CD8-positive, alpha-beta memory T cell (primary cell): ENCODE measurements at places on chromosomes 7 and 10.
A peak's percentile ranks its signal among the peaks of the same experiment; 100 is the strongest.

GRCh38 chr7:100509231-100509630 is 25.5 kb downstream of the NYAP1 start:
- DNase-seq, result no peak

GRCh38 chr10:73909540-73910115 is 1.3 kb upstream of the PLAU start:
- DNase-seq, result no peak

DNA sequence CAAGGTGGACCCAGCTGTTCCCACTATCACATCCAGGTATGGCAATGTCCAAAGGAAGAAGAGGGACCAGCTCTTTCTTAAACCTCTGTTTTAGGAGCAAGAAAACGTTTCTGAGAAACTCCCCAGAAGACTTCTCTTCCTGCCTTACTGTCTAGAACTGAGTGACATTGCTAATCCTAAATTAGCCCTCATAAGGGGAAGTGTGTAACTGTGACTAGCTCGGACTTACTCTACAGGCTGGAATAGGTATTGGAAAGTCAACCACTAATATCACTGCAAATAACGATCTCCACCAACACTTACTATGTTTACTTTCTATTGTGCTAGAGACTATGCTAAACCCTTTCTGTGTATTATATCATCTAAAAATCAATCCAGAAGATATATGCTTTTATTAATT is 49.9 kb upstream of the RELN start:
- no peak for DNase-seq

- DNase-seq, result no peak
Observed at GRCh38 chr7:69430384-69431021, 167.8 kb upstream of the AUTS2 start.

DNA sequence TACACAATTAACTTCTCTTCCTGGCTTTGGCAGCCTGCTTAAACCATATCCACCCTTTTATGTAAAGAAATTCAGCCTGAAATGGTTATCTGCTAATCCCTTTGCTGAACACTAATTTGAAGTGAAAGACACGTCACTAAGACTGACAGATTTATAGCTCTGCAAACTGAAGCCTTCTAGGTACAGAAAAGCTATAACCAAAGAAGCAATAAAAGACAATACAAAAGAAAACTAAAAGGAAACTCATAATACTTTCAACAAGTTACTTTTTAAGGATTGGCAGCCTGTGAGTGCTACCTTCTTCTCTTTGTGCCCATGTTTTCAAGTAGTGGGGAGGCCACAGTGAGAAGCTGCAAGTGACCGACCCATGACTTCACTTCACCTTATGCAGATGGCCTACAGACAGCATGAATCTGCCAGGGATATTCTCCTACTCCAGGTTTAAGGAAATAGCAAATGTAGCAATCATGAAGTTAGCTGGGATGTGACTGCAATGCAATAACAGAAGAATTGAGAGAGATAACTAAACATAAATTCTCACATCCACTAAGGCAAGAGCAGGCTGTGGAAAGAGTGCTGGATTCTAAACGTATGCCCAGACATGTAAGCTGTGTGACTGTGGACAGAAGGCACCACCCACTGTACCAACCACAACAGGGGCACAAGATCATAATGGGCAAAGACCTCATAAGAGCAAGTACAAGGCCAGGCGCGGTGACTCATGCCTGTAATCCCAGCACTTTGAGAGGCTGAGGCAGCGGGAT is 10.7 kb upstream of the SPOCK2 start:
- DNase-seq, result no peak

DNA sequence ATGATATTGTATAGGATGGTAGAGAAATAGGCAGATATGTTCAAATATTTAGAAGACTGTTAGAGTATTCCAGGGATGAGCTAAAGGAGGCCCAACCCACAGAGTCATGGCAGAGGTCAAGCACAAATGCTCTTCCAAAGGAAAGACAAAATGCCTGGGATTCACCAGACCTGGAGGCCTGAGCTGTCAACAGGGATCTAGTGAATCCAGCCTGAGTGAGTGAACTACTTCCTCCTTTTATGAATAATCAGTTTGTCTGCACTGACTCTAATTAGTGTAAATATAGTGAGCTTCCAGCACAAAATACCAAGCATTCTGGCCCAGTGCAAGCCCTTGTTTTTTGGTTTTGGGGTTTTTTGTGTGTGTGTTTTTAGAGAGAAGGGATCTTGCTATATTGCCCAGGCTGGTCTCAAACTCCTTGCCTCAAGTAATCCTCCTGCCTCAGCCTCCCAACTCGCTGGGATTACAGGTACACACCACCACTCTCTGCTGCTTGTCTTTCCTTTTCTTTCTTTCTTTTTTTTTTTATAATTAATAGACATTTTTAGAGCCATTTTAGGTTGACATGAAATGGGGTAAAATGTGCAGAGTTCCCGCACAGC is 244.4 kb downstream of the SKIDA1 start:
- no peak for DNase-seq

GRCh38 chr7:2225336-2225735 is 7.4 kb downstream of the MAD1L1 start:
- no peak for DNase-seq

- DNase-seq, result no peak
Observed at GRCh38 chr10:121648493-121648892, 50.2 kb upstream of the FGFR2 start.

DNA sequence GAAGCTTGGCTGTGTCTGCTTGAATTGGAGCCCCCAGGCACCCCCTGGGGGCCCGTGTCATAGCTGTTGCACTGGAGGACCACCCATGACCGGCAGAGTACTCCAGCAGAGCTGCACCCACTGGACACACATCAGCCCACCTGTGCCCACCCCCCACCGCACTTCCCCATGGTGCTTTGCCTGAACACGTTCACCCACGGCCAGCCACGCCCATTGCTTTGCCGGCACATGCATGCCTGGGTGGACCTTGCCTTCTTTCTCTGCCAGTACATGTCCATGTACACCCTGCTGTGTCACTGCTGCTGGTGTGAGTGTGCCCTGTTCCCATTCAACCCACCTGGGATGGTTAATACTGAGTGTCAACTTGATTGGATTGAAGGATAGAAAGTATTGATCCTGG is 88.7 kb downstream of the SAMD9 start:
- DNase-seq, result no peak

DNA sequence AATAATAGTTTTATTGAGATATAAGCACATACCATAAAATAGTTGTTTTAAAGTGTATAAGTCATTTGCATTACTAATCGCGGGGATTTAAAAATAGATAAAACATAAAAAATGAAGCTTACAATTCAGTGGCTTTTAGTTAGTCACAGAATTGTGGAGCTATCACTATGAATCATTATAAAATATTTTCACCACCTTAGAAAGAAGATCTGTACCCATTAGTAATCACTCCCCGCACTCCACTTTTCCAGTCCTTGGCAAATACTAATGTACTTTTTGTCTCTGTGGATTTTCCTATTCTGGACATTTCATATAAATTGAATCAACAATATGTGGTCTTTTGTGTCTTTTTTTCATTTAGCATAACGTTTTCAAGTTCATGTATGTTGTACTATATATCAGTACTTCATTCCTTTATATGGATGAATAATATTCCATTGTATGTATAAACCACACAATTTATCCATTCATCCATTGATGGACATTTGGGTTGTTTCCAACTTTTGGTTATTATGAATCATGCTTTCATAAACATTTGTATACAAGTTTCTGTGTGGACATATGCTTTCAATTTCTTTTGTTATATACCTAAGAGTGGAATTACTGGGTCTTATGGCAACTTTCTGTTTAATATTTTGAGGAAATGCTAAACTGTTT is 162.5 kb downstream of the MAGI2 start:
- no peak for DNase-seq

DNA sequence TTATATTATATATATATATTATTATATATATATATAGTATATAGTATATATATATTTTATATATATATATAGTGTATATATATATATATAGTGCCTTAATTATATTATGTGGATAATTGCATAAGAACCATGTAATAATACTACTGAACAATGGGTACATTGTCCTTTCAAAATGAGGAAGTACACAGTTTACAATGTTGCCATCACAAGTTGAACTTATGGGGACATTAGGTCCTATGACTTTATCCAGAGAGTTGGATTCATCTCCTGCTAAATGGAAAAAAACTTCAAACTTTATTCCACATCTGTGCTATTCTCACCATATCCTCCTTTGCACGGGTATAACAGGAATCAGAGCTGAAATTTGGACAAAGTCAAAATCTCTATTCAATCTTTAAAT is 105.0 kb upstream of the AGR3 start:
- DNase-seq, result no peak

GRCh38 chr7:25632616-25633015 is 404.3 kb upstream of the NPVF start:
- DNase-seq, result no peak

DNA sequence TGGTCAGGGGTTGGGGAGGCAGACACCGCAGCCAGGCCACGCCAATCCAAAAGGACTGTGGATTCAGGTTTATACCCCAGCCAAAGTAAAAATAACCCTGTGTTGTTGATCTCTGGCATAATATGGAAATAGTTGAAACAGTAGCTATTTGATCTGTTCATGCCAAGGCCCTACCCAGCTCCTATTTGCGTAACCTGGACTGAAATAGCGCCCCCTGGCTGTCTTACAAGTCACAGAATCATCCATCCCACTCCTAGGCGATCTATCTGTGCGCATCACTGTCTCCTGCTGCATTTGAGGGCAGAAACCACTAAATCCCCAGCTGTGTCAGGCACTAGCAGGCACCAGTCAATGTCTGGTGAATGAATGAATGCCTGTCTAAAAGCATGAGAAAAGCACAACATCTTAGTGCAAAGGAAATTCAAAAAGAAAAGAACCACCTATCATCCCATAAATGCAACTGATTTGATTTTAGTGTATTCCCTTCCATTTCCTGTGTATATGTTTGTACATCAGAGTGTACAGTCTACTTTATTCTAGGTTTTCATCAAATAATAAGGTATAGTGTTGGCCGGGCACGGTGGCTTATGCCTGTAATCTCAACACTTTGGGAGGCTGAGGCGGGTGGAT is 160.0 kb downstream of the SLIT1 start:
- peak; percentile 61 for DNase-seq

GRCh38 chr10:106147021-106147420 is 1017.5 kb downstream of the SORCS1 start:
- no peak for DNase-seq

- DNase-seq, result no peak
Observed at GRCh38 chr7:120441850-120442249, 168.9 kb downstream of the KCND2 start.

DNA sequence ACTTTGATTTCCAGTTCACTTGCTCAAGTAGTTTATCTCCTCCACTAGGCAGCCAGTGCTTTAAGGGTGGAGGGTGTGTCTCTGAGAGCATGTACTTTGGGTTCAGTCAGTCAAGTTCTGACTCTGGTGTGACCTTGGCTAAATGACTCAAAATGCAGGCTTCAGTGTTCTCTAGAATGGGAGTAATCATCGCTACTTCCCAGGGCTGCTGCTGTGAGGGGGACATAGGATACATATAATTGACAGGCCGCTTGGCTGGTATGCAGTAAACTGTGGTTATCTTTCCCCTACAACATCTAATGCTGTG is 3.5 kb downstream of the PTPRE start:
- DNase-seq, result no peak

DNA sequence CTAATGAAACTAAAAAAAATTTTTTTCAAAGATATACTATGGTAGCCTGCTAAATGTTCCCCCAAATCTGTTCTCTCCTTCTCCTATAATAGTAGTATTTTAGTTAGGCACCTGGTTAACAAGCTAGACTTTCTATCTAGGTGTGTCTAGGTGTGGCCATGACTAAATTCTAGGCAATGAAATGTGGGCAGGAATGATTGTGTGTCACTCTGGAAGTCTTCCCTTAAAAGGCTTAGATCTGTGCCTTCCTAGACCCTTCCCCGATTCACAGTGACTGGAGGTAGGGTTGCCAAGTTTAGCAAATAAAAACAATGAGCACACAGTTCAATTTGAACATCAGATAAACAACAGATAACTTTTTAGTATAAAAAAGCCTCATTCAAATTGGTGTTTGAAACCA is 8.3 kb upstream of the ARHGAP21 start:
- no peak for DNase-seq

DNA sequence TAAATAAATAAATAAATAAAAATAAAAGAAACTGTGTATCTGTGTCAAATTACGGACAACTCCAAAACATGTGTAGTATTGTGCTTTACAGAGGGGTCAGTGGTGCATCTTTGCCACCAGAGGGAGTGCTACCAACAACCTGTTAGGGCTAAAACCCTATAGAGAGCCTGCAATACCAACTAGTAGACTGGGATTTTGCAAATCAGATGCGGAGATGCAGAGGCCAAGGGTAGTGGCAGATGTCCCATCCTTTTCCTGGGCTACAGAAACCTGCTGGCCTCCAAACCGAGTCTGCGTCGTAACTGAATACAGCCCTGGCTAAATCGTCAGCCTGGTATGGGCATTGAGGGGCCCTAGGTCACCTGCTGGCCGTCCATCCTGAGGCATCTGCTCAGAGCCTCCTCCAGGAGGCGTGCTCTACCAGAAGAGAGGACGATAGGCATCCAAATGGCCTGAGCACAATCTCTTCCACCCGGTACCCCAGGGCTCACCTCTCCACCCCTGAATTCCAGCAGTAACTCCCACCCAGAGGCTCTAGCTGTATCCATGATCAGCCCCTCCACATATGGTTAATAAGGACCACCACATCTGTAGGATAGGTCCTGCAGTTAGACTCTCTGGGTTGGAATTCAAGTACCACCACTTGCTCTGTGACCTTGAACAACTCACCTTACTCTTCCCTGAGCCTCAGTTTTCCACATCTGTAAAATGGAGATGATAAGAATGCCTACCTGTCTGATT is 6.2 kb upstream of the RRP12 start:
- DNase-seq, result peak; percentile 68

DNA sequence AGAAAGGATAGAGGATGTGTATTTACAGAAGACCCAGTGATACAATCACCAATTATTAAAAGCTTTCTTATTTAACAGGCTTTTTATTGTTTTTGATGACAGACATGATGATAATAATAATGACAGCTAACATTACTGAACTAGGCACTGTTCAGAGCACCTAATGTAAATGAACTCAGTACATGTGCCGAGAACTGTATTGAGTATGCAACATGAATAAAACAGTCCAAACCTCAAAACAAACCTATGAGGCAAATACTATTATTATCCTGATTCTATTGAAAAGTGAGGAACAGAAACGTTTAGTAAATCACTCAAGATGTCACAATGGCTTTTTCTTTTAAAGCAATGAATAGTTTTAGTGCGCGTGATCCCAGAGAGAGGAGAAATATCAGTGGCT is 27.1 kb downstream of the TAS2R16 start:
- DNase-seq, result no peak

- no peak for DNase-seq
Observed at GRCh38 chr7:103851357-103851756, 138.1 kb downstream of the RELN start.

DNA sequence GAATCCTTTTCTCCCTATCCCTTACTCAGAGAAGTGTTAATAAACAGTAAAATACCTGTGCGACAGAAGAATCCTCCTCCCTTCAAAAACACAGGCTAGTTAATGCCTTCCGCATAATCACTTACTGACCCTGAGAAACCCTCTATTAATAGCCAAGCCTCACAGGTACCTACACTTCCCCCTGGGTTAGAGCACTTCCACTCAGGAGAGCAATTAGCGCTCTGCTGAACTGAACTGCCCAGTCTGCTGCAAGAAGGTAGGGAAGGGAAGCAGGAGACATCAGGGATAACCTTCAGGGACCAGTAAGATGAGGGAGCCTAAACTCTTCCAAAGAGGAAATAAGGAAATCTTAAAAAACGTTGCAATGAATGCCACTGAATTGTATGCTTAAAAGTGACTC is 39.6 kb downstream of the KIAA1549 start:
- no peak for DNase-seq
